Activated CD8-positive, alpha-beta memory T cell treated with anti-CD3 and anti-CD28 coated beads, Interleukin-2, amount 10 ng/mL, durations not matched to agents 7 days and 5 days (primary cell): ENCODE measurements at places on chromosomes 11 and 22.

- DNase-seq, result no peak
These were observed at the start of gene SCGB1D2 for GRCh38 chr11:62242021-62242420. Gene SCGB1D2, plus strand, starts transcription at chr11:62242239. Its CDS starts 69 bp downstream, at chr11:62242308.

- DNase-seq, result no peak
These were observed 13.7 kb upstream of the SCGB2A2 start for GRCh38 chr11:62256281-62256680.

GRCh38 chr11:128889657-128890213 is 1.4 kb upstream of the KCNJ5 start:
- no peak for DNase-seq

DNA sequence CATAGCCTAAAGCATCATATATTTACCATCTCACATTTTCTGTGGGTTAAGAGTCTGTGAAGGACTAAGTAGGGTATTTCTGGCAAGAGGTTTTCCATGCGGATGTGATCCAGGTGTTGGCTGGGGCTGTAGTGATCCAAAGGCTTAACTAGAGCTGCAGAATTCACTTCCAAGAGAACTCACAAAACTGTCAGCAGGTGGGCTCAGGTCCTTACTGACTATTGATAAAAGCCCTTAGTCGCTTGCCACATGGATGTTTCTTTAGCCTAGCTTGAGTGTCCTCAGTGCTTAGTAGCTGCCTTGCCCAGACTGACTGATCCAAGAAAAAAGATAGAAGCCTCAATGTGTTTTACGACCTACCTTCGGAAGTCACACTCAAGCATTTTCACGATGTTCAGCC is 250.8 kb downstream of the CNTN5 start:
- no peak for DNase-seq

DNA sequence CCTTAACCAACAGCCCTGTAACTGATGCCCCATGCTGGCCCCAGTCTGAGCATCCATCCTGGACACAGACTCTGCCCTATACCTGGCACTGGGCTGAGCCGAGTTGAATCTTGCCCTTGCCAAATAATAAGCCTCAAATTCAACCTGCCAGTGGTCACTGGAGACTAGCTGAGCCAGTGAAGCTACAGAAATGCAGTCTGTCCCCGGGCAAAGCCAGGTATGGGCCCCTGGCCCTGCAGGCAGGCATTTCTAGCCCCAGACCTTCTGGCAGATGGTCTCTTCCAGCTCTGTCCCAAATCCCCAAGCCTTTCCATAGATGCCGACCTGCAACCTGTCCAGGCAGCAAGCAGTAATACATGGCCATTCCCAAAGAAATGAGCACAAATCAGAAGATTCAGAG is 4.7 kb downstream of the CLPB start:
- DNase-seq, result no peak

DNA sequence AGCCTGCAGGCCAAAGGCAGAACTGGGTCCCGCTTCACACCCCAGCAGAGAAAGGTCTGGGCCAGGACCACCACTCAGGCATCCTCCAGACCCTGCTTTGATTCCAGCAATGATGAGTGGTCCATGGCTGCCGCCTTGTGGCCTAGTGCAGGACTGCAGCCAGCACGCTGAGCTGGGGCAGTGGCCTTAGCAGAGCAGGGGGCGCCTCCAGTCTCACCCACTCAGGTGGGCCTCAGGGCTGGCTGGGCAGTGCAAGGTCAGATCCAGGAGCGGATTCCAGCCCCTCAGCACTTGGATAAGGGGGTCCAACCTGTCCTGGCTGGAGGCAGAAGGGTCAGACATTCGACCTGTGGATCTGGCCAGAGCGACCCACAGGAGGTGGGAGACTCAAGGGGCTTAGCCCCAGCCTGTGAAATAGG is 9.6 kb upstream of the PDE2A start:
- DNase-seq, result peak; percentile 78

DNA sequence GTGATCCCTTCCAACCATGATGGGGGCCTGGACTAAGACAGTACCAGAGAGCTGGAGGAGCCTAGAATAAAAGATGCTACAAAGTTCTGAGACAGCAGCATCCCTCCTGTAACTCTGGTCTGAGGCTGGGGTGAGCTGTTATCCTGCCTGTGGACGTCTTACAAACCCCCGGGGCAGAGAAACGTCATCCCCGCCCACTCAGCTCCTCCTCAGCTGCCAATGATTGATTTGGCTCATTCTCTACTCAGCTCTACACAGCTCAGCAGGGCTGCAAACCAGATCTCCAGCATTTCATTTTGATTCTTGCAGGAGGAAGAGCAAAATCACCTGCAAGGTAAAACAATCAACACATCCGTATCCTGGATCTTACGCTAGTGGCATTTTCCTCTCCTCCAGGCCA is 55.5 kb downstream of the CSNK2A3 start:
- DNase-seq, result no peak

DNA sequence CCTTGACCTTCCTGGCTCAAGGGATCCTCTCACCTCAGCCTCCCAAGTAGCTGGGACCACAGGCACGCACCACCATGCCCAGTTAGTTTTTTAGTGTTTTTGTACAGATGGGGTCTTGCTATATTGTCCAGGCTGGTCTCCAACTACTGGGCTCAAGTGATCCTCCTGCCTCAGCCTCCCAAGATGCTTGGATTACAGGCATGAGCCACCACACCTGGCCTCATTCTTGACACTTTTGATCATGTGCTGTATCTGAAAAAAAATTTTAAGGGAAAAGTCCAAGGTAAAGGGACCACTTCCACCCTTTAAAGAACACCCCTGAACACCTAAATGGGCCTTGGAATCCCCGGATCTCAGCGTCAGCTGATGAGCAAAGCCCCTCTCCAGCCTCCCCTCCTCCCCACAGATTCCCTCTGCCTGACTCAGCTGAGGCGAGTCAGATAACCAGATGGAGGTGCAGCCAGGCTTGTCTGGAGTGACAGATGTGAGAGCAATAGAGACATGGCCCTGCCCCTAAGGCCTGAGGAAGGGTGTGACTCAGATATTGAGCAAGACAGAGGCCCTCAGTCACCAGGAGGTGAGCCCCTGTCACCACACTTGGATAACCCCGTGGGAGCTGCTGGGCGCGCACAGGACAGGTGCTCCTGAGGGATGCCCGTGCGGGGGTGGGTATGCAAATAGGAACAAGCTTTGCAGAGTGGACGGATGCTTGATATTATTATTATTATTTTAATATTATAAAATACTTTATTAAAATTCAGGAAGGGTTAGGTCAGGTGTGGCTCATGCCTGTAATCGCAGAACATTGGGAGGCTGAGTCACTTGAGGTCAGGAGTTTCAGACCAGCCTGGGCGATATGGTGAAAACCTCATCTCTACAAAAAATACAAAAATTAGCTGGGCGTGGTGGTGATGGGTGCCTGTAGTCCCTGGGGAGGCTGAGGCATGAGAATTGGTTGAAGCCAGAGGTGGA is 5.0 kb upstream of the CCDC88B start:
- peak; percentile 73 for DNase-seq
